ENCODE measurements at places on chromosomes 1 and 21.

GRCh38 chr1:55700359-55701130, 485.4 kb upstream of the USP24 start:
- no peak for DNase-seq

- no peak for DNase-seq
These were observed 35.3 kb upstream of the DMRTA2 start for GRCh38 chr1:50458507-50458906.

DNA sequence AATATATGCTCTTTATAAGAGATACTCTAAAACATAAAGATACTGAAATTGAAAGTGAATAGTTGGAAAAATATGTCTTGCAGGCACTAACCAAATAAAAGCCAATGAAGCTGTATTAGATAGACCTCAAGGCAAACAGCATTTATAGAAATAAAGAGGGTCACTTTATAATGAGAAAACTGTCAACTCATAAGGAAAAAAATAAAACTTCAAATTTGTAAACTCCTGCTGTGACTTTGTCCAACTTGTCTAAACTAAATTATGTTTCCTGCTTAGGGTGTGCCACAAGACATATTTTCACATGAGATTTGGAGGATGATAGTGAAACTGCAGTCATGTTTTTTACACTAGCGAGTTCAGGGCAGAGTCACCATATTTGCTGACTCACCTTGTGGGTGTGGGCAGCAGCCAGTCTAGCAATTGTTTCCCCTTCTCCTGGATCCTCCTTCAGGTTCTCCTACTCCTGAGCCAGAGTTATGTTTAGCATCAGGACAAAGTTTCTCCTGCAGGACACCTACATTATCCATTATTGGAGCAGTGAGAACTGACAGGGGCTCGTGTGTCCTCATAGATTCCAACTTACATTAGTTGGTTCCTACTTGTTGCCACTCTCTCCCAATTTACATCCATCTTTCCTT, 43.8 kb downstream of the CD53 start:
- DNase-seq = no peak

DNA sequence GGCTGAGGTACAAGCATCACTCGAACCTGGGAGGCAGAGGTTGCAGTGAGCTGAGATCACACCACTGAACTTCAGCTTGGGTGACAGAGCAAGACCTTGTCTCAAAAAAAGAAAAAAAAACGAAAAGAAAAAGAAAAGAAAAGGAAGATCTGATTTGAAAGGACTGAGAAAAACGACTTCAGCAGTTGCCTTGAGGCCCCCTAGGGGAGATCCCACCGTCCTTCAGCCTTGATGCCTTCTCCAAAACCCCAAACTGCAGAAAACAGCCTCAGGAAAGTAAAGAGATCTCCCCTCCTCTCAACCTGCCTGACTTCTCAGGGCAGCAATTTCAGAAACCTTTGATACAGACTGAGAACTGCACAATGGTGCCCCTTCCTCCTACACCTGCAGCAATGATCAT, 50.9 kb upstream of the BCAR3 start:
- DNase-seq = no peak

DNA sequence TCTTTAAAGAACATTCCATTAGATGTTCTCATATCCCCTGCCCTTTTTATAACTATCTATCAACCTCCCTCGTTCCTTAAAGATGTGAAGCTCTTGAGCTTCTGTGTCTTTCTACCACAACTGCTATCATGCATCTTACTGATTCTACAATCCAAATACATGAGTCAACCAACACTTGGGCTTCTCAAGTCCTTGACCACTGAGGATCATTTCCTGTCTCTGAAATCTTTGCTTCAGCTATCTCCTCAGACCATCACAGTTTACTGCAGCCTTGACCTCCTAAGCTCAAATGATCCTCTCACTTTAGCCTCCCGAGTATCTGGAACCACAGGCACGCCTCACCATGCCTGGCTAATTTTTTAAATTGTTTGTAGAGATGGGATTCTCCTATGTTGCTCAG, 75.2 kb downstream of the FMO4 start:
- no peak for DNase-seq

- DNase-seq = no peak
These were observed 95.8 kb downstream of the ARHGEF10L start for GRCh38 chr1:17635276-17635675.

DNA sequence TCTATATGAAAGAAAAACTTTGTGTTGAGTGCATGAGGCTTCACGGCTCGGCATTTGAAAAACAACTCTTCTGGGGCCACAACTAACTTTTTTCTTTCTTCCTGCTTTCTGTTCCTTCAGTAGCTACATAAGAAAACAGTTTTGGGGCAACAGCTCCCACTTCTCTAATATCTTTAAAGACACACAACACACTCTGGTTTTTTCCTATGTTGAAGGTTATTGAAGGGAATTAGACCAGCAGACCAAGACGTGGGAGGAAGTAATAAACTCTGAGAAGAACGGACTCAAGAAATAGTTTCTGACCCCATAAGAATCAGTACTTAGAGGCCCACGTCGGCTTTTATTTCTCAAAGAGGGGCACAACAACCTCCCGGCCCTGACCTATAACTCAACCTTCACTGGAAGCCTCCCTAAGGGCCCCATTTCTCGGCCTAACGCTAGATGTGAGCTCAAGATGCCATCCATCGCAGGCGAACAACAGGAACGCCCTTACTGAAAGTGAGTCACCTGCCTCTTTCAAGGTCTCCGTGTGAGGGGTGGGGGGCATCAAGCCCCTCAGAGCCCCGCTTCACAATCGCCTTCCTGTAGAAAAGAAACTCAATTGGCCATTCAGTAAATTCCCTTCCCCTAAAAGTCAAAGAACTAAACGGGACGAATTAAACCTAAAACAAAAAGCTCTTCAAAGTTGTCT, 844 bp downstream of the ZMYM6 start:
- DNase-seq = no peak

DNA sequence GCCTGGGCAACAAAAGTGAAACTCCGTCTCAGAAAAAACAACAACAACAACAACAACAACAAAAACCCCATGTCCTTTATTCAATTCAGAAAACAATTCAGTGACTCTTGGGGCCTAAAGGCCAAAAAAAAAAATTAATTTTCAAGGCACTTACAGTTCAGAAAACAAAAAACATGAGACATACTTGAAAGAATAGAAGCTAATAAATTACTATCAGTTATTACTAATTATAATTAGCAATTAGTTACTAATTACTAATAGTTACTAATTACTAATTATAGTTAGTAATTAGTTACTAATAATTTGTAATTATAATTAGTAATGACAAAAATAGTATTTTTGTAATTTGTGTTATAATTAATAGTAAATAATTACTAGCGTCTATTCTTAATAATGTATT, 56.8 kb upstream of the MPC2 start:
- DNase-seq = no peak

- no peak for DNase-seq
These were observed 222.8 kb downstream of the FOXD2 start for GRCh38 chr1:47660622-47661021.

- no peak for DNase-seq
These were observed 40.5 kb downstream of the UBE2G2 start for GRCh38 chr21:44761011-44761729.

- DNase-seq = no peak
These were observed 7.0 kb downstream of the TACSTD2 start for GRCh38 chr1:58570094-58570493.

DNA sequence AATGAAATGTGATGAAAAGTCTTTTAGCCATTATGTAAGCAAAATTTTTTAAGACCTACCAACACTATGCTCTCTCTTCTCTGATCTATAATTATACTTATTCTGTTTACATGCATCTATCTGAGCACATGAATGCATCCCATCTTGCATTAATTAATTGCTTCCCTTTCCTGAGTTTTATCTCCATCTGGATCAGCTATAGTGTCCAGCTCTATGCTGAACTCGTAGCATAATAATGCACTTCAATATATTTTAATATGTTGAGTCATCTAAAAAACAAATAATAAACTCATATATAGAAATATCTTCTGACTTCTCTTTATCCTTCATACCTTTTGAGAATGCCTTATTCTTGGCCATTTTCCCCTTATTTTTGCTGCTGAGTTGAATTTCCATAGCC, 1097.8 kb downstream of the TTLL7 start:
- DNase-seq = no peak

GRCh38 chr1:30521261-30521865, 202.0 kb downstream of the MATN1 start:
- no peak for DNase-seq

DNA sequence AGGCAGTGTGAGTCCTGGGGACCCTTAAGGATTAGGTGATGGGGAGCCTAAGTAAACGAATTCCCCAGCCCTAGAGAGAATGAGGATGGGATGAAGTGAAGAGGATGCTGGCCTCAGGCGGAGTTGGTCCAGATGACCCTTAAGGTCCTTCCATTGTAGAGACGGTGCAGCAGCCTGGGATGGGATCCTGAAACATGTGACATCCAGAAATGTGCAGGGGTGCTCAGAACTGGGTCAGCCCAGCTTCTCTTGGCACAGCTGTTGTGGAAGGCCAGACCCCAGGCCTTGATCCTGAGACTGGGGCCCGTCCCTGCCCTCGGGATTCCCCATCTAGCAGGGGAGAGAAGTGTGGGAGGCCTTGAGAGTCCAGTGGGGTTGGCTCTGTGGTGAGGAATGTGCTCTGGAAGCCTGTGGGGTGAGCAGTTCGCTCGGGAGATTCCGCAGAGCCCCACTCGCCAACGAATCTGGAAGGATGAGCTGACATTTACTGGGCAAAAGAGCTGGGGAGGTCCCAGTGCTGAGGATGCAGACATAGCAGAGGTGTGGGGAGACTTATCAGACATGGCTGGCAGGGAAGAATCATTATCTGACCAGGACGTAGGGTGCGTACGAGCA, 28.1 kb downstream of the A3GALT2 start:
- DNase-seq = no peak

DNA sequence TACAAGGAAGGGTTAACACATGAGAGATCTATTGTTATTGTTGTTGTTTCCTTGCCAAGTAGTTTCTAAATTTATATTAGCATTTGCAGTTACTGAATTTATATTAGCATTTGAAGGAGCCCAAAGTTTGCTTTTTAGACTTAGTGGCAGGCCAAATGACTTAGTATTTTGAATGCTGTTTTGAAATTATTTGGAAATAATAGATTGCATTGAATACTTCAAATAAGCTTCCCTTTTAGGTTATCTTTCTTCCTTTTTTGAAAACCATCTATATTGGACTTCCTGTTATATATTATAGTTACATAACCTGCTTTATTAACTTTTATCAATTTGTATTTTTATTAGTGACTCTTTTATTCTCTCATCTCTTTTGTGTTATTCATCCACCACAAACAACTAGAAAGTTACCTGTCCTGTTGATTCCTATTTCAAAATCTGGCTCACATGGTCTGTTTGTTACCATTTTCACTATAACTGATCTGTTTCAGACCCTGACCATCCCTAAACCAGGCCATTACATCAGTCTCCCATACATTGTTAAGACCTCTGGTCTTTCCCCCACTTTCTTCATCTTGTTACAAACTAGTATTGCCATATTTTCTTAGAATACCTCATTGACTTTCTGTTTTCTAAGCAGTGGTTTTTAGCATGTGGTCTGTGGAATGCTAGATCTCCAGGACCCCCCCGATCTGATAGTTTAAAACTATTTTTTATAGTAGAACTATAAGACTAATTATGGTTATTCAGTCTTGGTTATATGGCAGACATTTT, 185.2 kb downstream of the RASAL2 start:
- DNase-seq = no peak

GRCh38 chr21:35333831-35334618, 284.9 kb upstream of the RUNX1 start:
- no peak for DNase-seq

DNA sequence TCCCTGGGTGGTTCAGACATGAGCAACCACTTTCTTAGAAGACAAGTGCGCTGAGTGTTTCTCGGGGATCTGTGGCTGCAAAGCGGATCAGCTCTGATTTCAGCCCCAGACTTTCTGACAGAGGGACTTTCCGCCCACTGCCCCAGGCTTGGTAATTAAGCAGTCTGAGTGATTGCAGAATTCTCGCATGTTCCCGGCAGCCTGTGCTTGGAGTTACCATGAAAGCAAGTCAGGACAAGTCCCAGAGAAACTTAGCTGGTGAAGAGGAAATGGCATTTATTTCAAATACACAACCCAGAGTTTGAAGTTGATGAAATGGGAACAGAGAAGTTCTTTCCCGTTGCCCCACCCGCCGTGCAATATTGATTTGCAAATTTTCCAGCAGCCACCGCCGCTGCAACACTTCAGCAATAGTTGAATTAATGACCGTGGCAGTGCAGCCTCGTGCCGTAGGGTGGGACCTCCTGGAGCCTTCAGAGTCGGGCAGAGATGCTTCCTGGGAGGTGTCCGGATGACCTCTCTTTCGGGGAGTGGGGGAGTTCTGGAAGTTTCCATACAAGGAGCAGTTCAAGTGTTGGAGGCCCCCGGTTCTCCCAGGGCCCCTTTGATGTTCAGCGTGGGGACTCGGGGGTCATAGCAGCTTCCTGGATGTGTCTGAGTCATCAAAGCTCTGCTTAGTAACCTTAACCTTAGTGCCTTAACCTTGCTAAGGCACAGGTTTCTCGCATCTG, 134.7 kb downstream of the KAZN start:
- no peak for DNase-seq

GRCh38 chr1:150582371-150582770, 3.0 kb upstream of the MCL1 start:
- no peak for DNase-seq

GRCh38 chr1:219387211-219387610, 213.5 kb downstream of the LYPLAL1 start:
- no peak for DNase-seq

DNA sequence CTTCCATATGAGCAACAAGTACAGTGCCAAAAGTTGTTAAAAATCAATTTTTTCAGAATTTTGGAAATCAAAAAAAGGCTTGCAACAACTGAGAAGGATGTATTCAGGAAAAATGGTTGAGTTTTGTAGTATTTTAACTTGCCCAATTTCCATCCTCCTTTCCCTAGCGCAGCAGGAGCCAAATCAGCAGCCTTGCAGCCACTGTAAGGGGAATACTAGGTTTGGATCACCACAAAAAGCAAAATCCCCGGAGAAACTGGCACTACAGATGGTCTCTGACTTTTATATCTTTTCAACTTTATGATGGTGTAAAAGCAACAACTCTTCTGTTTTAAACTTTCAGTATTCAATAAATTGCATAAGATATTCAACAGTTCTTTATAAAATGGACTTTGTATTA, 17.9 kb downstream of the DBT start:
- DNase-seq = no peak

GRCh38 chr1:6485168-6486101, 6.0 kb downstream of the PLEKHG5 start:
- DNase-seq = no peak

GRCh38 chr1:23718482-23718881, 24.8 kb upstream of the ELOA start:
- DNase-seq = no peak

DNA sequence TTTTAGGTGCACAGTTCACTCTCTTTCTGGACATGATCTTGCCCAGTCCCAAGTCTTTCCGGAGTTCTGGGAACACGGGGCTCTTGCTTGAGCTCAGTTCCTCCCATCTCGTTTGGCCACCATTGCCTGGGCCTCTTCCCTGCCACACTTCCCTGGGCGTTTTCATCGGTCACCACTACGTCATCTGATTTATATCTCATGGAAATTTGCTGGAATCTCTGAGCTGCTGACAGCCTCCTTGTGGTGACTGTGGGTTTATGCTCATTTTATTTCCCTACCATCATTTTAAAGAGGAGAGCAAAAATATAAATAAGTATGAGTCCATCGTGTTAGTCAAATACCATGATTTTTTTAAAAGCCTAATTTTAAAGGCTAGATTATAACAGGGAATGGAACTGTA, 449.1 kb upstream of the KAZN start:
- DNase-seq = no peak

GRCh38 chr21:43762303-43763128, 13.6 kb downstream of the CSTB start:
- DNase-seq = no peak

GRCh38 chr1:165452336-165453130, 7.6 kb upstream of the RXRG start:
- DNase-seq = no peak

Data from stimulated activated CD4-positive, alpha-beta T cell treated with anti-CD3 and anti-CD28 coated beads, Interleukin-1b, Interleukin-23, amount 100 ng/mL, for 1 hour (primary cell).